NCI-H2029 treated with DMSO at 0.1 percent for 48 hours (cell line): ENCODE measurements at places on chromosomes 2 and 18.

- DNase-seq = no peak
These were observed 156.0 kb downstream of the TFCP2L1 start for GRCh38 chr2:121128741-121129659.

DNA sequence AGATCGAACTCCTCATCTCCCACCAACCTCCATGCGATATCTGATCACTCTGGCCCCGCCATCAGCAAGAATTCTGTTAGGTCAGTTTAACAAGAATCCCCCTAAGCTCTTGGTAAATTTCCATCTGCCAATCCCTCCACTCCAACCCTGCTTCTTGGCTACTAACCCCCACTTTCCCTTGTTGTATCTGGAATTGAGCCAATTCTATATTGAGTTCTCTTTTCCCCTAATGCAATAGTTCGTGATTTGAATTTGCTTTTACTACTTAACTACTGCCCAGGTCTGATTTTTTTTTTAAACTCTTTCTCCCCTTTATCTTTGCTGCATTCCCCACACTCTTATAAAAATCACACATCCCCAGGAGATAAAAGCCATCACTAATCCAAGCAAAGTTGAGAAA, 159.3 kb upstream of the STK17B start:
- DNase-seq = no peak

DNA sequence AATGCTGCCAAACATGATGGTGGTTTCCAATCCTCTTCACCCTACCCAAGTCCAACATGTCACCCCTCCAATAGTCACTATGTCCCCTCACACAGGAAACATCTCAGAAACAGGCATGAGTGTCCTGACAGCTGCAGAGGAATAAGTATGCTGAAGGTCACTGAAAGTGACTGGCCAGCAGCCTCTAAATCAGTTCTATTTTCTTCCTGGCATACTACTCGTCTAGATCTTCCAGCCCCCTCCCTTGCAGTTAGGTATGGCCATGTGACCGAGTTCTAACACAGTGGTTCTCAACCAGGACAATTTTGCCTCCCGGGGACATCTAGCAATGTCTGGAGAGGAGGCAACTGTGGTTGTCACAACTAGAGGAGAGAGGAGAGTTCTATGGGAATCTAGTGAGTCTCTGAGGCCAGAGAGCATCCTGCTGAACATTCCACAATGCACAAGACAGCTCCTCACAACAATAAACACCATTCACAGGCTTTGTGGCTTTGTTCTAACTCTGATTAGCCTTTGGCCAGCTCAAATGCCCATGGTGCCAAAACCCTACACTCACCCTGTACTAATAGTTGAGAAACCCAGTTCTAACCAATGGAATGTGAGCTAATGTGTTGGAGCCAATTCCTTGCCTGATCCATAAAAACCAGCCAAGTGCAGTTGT, 12.6 kb upstream of the ID2 start:
- no peak for DNase-seq

- no peak for DNase-seq
These were observed 10.8 kb downstream of the ALPP start for GRCh38 chr2:232389327-232389726.

DNA sequence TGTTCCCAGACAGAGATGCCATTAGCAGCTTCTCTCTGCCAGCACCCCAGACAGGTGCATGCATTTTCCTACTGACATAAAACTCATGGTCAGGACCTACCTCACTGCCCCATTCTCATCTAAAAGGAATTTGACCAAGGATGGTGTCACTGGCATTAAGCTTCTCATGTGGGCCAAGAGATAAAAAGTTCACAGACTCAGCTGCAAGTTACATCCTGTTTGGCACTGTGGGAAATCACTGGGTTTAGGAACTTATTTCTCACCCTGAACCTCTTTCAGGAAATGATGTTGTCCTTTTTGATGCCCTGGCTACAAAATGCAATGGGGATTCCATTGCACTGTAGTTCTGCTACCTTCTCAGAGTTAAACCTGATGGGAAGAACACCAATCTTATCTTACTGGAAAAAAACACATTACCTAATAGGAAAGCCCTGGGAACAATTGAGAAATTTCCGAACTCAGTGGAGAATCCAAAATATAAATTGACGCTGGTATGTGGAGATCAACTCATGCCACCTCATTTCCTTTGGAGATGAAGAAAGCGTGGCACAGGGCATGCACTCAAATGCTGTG, 252.1 kb upstream of the COPS8 start:
- no peak for DNase-seq

DNA sequence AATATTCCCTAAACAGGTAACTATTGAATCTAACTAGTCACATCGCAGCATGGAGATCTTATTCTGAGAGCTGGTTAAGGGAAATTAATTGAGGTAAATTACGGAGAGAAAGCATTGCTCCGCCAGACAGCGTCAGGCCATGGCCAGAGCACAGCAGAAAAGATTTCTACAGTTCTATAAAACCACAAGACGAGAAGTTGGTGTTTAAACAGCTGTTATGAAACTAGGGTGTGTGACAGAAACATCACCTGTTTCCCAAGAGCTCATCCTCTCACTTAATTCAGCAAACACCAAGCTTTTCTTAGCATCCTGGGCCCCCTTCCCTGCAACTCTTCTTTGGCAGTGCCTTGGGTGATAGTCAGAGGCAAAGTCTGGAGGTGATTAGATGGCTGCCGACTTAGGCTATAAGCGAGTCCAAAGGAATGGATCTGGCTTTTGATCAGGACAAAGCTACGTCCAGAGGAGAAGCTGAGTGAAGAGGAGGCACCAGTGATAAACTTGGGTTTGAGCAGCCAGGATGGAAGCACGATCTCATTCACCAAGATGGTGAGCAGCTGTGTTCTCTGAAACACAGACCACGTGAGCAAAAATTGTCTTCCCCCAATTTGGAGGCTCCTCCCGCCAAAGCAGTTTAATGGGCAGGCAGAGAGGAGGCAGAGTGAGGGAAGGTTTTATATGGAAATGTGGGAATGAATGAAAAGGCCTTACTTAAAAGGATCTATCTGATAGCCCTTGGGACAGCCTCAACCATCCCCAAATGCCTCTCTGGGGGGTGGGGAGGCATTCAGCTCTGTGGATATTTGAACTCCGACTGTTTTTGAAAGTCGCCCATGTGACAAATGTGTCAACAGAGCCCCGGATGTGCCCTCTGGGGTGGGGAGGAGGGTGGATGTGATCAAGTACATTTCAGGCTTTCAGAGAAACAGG, 57.8 kb downstream of the PKDCC start:
- DNase-seq = no peak

DNA sequence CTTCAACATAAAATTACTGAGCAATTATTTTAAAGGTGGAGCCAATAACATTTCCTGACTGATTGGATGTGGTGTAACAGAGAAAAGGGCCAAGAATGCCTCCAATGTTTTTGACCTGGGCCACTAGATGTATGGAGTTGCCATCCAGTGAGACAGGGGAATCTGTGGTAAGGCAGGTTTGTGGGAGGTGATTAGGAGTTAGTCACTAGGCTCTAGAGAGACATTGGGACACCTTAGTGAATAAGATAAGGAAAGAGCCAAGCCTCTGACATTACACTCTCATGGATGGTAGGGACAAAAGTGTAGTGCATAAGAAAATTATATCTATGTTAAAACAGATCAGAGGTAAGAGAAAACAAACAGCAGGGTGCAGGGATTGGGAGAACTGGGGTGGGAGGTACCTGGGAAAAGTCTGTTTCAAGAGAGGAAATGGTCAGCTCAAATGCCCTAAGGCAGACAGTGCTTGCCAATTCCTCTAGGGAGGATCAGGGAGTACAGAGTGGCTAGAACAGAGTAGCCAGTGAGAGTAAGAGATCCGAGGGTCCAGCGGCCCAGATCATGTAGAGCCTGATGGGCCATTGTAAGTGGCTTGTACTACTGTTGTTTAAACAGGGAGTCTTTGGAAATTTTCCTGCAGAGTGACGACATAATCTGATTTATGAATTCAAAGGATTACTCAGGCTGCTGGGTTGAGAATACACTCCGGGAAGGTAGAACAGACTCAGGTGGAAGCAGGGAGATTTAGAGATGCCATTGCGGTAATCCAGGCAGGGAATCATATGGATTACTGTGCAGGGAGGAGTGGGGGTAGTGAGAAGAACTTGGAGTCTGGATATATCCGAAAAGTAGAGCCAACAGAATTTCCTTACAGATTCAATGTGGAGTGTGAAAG, 45.7 kb upstream of the CUL3 start:
- no peak for DNase-seq

GRCh38 chr2:10732924-10733565, 11.6 kb downstream of the ATP6V1C2 start:
- DNase-seq = peak; percentile 25

DNA sequence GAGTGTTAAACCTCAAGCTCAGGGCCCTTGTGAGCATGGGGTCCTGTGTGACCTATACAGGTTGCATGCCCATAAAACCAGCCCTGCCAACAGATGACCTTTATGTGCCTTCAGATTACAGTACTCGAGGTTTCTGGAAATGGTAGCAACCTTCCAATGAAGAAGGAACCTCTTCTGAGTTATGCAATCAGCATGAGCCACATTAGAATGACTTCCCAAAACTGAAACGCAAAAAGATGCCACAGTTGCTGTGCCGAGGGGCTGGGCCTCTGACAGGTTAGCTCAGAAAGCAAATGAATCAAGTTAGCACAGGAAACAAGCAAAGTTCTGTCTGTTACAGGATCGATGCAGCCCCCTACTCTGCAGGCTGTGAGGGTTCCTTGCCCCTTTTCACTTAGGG, 37.7 kb downstream of the TGFA start:
- DNase-seq = no peak

GRCh38 chr2:121699421-121700333, 37.0 kb downstream of the NIFK start:
- peak; percentile 12 for DNase-seq

DNA sequence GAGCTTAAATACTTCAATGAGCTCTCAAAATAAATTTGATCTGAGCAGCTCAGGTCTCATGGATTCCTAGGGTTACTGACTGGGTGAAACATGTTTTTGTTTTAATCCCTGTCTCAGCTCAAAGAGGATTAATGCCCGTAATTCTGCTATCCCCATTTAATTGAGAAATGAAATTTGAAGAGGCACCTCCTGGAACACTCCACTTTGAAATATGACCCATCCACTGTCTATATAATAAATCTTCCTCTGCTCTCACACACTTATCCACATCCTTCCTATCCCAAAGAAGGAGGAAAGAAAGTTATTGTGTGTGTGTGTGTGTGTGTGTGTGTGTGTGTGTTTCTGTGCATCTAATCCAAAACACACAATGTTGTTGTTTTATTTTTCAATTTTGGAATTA, 2082.4 kb upstream of the PIK3C3 start:
- peak; percentile 3 for DNase-seq

DNA sequence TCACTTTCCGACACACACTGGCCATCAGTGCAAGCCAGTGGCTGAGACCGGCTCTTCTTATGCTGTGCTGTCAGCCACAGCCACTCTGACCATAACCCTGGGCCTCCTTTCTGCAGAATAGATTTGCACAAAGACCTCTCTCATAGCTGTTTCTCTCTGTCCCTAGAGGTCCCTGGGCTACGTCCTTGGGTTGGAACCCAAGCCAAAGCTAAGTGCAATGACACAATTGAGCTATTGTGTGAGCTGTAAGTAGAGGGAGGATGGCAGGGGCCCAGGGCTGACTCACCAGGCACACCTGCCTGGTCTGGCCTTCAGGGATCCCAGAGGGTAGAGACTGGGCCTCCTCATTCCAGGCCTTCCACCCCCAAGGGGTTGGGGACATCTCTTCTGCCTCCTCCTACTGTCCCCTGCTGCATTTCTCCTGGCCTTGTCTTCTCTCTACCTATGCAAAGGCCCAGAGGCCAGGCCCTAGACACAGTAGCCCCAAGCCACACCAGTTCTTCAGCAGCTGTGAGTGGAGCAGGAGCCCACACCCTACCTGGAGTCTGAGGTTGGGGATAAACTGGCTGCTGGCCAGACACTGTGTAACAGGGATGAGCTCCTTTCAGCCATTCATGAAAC, 174.6 kb downstream of the NCK2 start:
- DNase-seq = peak; percentile 85

DNA sequence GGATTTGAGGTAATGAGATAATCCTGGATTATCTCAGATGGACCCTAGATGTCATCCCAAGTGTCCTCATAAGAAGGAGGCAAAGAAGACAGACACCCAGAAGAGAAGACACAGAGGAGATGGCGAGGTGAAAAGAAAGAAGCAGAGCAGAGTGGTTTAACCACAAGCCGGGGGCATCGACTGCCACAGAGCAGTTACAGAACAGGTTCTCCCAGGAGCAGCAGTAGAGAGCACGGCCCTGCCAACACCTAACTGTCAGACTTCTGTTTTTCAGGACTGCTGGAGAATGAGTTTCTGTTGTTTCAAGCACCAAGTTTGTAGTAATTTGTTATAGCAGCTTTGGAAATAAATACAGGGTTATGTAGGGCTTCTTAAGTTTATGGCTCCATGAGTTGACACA, 437.0 kb downstream of the THSD7B start:
- no peak for DNase-seq

GRCh38 chr18:76643199-76643598, 148.2 kb upstream of the ZNF516 start:
- DNase-seq = no peak

DNA sequence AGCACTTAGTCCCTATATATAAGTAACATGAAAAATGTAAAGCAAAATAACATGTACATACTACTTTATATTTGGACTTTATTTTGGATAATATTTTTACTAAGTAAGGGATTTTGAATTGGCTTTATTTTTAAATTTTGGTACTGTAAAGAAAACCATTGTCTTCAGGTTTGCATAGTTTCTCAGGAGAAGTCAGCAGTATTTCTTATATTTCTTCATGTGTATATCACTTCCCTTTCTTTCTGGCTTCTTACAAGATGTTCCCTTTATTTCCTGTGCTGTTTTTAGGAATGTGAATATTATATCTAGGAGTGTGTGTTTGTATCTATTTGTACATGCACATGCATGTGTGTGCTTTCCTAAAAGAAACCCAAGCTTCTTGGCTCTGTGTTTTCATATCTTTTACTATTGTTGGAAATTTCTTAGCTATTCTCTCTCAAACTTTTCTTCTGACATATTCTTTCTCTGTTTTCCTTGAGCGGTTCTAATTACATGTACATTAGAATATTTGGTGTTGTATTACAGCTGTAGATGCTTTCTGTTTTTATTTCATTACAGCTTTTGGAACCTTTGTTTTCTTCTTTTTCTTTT, 1549.7 kb upstream of the ACVR2A start:
- no peak for DNase-seq

DNA sequence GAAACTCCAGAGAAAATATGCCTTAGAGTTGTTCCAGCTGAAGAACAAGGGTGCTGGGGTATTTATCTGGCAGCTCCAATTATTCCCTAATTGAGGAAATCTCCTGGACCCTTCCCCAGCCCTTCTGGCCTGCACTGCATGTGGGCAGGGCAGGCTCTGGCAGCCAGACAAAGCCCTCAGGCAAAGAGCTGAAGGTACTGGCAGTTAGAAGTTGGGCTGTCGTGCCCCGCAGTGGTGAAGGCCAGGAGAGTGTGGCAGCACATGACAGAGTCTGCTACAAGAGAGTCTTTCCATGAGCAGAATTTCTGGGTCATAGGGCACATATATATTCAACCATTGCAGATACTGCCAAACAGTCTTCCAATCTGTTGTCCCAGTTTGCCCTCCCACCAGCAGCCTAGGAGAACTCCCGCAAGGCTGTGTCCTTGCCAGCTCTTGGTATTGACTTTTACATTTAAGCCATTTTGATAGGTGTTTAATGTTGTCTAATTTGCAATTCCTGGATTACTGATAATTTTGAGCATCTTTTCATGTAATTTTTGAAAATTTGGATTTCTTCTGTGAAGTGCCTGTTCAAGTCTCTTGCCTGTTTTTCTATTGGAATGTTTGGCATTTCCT, 26.6 kb downstream of the ONECUT2 start:
- no peak for DNase-seq

- no peak for DNase-seq
These were observed 72.6 kb downstream of the ANKRD44 start for GRCh38 chr2:197238043-197238365.

GRCh38 chr2:189661957-189662321, 680 bp downstream of the ASNSD1 start:
- no peak for DNase-seq
